Vagina (tissue), 2 donors: ENCODE measurements at places on chromosomes 5 and 9.
A peak's percentile ranks its signal among the peaks of the same experiment; 100 is the strongest.

DNA sequence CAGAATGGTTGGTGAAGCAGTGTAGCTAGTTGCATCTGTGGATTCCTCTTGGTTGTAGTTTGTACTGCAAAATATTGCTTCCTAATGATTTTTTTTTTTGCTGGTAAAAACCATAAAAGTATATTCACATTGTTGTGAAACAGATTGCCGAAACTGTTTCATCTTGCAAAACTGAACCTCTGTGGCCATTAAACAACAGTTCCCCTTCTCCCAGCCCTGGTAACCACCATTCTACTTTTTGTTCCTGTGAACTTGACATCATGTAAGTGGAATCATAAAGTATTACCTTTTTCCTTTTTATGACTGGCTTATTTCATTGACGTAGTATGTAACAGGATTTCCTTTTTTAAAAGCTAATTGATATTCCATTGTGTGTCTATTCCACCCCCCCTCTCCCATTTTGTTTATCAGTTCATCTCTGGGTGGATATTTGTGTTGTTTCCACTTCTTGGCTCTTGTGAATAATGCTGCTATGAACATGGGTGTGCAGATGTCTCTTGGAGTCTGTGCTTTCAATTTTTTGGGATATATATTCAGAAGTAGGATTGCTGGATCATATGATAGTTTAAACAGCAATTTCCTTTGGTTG lies 11.8 kb downstream of the SUB1 start:
- DNase-seq: no peak

GRCh38 chr5:154818471-154819116 lies 31.8 kb downstream of the FAXDC2 start:
- DNase-seq: no peak

- no peak for DNase-seq
Observed at GRCh38 chr9:130186839-130187522, 14.8 kb downstream of the NCS1 start.

DNA sequence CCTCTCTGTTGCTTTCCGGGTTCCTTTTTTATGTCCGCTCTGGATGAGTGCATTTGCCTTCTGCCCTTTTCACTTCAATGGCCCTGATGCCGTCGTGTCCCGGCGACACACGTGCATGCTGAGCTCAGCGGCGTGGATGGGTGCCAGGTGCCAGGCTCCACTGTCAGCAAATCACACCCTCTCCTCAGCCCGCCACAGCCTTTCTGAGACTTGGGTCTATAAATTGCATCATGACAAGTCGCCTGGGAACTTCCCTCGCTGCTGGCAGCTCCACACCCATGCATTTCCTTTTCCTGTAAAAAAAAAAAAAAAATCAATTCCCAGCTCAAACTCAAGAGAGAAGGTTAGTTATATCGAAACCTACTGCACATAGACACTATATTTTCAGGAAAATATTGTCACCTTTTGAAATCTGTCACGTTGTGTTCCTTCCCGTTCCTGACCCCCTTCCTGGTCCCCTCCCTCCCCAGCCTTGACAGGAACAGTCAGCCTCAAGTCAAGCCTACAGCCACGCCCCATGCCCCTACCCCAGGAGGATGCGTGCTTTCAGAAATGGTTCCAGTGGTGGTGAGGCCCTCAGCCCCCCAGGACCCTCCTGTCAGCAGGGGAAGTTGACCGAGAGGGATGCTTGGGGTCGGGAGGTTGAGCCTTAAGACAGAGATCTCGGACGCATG lies 110.3 kb upstream of the PTCH1 start:
- no peak for DNase-seq

DNA sequence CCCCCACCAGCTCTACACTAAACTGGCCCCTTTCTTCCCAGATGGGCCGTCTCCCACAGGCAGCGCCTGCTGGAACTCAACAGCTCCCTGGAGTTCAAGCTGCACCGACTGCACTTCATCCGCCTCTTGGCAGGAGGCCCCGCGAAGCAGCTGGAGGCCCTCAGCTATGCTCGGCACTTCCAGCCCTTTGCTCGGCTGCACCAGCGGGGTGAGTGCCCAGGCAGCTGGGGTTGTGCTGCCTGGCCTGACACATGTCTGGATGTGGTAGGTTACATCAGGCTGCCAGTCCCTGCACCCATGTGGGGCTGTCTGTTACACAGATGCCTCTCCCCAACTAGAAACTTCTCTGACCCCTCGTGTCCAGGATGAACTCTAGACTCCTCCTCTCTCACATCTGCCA lies 9.8 kb downstream of the NHP2 start:
- no peak for DNase-seq

DNA sequence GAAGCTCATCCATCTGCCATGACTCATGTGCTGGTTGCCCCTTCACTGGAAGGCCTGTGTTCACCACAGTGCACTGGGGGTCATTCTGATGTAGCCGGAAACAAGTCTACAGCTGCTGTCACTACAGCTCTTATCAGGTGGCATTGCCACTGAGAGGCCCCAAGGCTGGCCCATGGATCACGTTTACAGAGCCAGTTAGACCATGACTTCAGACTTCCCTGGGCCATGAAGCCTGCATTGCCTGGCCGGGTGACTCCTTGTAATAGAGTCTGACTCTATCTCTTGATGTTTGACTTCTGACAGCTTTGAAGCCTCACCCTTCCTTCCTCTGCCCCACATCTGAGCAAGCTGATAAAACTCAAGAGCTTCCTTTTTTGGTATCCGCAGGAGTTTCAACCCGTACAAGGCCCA lies 473.5 kb upstream of the DAP start:
- peak; percentile 94 for DNase-seq

GRCh38 chr9:6829027-6829426 lies 71.3 kb downstream of the KDM4C start:
- no peak for DNase-seq

DNA sequence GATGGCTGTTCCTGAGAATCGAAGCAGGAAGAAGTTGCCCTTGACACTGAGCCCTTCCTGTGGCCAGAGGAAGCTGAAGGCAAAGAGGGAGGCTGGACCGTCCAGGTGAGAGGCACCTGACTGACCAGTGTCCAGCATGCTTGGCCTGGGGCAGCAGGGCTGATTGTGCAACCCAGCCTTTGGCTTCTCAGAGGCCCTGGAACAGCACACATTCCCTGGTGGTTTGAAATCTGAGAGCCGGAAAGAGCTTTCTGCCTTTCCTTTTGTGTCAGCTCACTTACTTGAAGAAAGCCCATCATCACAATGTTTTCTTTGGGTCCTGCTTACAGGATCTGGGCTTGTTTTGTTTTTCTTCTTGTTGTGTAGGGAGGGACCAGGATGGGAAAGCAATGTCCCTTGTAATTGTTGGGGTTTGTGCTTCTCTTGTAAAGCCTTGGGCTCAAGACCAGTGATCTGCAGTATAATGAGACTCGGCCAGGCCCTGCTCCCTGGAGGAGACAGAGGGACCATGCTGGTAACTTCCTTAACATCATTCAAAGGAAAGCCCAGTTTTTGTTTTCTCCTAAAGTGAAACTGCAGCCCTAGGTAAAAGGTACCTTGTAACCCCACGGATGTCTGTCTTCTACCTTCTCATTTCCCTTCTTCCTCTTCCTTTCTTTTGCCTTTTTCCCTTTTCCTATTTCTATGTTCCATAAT lies 213.7 kb downstream of the NXNL2 start:
- no peak for DNase-seq

- DNase-seq: no peak
Observed at GRCh38 chr5:31537851-31538250, 5.8 kb downstream of the C5orf22 start.

- DNase-seq: no peak
Observed at GRCh38 chr5:159663986-159664385, 252.3 kb upstream of the ADRA1B start.
